ENCODE measurements at places on chromosomes 6 and 20.

DNA sequence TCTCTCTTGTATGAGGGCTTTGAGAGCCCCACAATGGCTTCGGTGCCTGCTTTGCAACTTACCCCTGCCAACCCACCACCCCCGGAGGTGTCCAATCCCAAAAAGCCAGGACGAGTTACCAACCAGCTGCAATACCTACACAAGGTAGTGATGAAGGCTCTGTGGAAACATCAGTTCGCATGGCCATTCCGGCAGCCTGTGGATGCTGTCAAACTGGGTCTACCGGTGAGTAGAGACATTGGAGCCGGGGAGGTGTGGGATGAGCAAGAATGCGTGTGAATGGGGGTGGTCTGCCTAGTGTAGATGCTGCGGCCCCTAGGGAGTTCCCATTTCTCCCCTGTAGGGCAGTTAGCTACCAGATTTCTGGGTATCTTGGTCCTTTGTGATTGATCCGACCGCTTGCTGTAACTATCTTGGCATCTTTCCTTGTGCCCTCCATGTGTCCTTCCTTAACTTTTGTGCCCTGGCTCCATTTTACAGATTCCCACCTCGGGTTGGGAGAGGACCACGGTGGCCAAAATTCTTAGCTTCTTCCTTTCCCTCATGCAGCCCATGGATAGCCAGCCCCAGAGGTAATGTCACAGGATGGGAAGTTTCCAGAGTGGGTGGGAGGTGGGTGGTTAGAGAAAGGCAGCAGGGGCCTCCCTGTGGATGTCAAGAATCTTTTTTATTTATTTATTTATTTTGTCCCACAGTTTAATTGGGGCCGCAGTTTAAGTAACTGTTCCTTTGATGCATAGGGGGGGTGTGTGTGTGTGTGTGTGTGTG is 6.3 kb downstream of the BRD2 start:
- no peak for DNase-seq

DNA sequence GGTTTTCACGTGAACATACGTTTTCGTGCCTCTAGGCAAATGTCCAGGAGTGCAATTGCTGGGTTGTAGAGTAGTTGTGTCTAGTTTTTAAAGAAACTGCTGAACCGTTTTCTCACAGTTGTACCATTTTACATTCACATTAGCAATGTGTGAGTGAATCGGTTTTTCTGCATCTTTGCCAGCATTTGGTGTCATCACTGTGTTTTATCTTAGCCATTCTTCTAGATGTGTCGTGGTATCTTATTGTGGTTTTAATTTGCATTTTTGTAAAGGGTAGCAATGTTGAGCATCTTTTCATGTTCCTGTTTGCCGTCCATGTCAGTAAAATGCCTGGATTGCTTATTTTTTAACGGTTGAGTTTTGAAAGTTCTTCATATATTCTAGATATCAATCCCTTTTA is 10.2 kb downstream of the DOK5 start:
- no peak for DNase-seq

DNA sequence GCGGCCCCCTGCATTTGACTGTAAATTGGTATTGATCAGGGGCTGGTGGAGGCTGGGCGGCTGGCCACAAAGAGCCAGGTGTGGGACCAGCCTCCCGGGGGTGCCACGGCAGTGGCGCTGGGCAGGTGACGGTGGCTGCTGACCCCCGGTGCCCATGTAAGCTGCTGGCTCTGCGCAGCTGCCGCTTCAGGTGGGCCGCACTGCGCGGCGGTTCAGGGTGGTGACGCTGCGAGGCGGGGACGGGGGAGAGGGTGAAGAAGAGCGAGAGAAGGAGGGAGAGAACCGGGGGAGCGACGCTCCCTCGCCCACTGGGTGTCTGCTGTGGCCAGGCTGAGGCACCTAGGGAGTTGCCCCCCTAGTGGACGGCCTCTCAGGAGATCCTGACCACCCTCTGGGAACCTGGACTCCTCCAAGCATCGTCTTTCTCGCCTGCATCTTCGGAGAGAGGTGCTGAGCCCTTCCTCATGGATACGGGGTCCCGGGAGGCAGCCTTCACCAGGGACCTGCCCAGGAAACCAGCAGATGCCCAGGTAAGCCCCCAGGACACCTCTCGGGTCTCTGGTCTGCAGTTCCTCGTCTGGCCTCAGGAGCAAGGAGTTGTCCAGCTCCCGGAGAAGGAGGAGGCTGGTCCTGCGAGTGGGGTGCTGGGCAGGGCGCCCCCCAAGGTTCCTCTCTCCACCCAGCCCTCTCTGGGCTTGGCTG is 77.5 kb upstream of the GATA5 start:
- DNase-seq: no peak

DNA sequence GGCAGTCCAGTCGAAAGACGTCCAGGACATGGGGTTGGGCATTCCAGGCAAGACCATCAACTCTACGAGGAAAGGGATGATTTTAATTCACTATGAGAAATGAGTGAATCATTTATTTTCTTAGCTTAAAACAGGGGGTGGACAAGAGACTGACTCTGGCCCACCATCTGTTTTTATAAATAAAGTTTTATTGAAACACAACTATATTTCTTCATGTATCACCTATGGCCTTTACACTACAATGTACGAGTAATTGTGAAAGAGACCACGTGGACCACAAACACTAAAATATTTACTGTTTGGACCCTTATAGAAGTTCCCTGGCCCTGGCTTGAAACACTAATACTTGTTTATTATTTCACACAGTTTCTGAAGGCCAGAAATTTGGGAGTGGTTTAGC is 15.6 kb upstream of the RSPO4 start:
- DNase-seq: no peak

- DNase-seq: no peak
Observed at GRCh38 chr6:22030730-22031619, 265.9 kb downstream of the PRL start.

DNA sequence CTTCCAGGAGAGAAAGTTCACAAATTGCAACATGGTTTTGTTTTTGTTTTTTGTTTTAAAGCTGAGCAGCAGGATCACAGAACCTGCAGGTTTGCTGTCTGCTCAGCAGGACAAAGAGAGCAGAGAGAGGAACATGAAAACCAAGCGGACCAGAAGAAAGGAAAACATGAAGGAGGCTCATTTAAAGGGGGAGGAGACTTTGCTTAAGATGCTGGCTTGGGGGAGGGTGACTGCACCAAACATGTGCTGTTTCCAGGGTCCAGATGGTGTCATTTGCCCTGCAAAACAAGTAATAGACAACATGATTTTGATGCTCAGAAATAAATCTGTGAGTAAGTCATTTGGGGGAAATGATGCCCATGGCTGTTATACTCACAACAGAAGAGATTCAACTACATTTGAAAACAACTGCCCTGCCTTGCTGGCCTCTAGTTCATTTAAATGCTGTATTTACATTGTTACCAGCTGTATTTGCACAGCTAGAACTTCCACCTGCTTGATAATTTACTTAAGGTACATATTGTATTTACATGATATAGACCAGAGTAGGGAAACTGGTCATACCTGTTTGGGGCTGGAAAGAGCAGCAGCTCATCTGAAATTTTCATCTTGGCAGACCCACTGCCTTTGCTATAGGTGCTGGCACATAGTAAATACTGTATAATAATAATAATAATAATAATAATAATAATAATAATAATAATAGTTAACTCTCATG is 32.2 kb upstream of the CHD6 start:
- no peak for DNase-seq

- DNase-seq: no peak
Observed at GRCh38 chr6:19802656-19803055, 34.5 kb upstream of the ID4 start.

DNA sequence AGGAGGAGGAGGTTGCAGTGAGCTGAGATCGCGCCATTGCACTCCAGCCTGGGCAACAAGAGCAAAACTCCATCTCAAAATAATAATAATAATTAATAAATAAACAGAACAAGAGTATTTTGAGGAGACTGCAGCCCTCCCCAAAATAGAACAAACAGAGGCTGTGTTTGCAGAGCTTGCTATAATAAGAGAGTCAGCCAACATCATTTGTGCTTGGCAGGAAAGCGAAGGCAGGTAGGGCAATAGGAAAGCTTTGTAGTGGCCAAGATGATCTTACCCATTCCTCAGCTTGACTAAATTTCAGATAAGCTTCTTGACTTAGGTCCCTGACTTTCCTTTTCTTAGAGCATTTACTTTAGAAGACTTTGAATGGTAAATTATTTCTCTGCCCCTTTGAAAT is 6.7 kb downstream of the C6orf141 start:
- DNase-seq: no peak

All from IMR-90 (cell line).